NCI-H510A (cell line): ENCODE measurements at places on chromosomes 1 and 21.

GRCh38 chr1:208026880-208027438, 116.0 kb upstream of the CD34 start:
- no peak for DNase-seq

GRCh38 chr1:181583598-181583997, 100.3 kb downstream of the CACNA1E start:
- no peak for DNase-seq

DNA sequence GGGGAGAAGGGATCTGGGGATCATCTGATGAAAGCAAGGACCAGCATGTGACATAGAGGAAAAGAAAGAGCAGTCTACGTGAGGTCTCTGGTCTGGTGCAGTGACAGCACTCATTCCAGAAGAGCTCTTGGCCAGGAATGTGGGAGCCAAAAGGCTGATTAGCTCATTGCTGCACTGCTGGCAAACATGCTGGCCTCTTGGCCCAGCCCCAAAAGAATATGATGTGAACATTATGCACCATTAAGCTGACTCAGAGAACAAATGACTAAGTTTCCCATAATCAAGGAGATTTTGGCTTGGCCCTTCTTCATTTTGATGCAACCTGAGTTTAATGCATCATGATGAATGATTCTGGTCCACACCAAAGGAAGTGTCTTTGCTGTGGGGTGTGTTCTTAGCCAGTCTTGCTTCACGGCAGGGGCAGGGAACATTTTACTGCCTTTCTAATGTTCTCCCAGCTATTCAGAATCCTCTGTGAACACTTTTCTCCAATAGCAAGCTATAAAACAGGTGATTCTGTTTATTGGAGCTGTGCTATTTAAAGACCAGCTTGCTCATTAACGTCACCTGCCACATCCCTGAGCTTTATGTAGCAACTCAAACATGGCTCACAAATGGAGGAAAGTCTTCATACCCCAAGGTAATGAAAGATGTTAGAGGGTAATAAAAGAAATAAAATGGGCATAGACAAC, 55.1 kb downstream of the PCBP3 start:
- no peak for DNase-seq

- no peak for DNase-seq
These were observed 194.0 kb downstream of the NRIP1 start for GRCh38 chr21:14870853-14871149.

DNA sequence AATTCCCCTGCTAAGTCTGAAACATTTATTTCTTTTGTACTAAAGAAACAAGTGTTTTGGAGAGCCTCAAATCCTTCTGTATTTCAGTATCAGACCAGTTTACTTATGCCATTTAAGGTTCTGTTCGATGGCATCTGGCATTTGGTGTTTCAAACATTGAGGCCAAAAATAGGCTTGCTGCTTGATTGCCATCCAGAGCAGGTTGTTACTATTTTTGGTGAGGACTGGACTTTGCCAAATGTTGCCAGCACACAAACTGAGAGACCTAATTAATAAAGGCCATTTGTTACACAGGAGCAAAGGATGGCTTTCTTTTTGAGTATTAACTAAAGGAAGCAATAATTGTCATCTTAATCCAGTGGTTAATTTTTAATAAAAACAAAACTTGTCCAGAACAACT, 26.2 kb downstream of the VPS45 start:
- no peak for DNase-seq

- DNase-seq: no peak
These were observed 514.0 kb upstream of the ADAMTS5 start for GRCh38 chr21:27480841-27481261.

DNA sequence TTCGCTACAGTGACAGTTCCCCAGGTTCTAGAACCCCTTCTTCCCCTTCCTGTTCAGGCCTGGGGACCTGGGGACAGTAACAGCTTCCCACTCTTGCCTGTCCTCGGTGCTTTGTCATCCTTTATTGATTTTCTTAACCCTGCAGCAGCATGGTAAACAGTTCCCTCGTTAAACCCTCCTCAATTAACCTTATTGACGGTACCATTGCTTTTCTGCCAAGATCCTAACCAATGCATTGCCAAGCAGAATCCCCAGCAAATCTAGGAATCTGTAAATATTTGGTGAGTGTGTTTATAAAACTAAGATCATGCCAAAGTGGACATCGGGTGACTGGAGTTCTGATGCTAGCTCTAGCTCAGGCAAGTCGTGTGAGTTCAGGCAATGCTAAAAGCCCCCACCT, 99.6 kb upstream of the KAZN start:
- no peak for DNase-seq

DNA sequence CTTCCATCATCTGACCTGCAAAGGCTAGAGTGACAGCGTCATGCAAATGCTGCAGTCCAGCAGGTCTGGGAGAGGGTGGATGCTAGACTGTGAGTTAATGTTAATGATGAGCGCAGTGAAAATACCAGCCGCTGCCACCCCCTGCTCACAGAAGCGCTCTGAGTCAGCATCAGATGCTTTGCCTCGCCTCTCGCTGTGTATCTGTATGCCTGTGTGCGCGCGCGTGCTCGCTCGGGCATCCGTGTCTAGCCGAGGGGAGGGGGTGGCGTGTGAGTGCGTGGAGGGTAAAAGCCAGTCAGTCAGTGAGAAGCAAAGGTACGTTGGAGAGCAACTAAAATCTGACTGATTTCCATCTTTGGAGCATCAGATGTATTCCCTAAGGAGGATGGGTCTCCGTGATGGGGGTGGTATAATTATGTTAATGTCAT, 858.7 kb downstream of the USP25 start:
- DNase-seq: no peak
